ENCODE measurements at places on chromosomes 2 and 18. TPM values are rescaled to one million over a fixed set of nuclear protein-coding genes. Genes with fewer than 3 reads are reported as not detected.

Gene CCDC102B
- polyA plus RNA-seq: 4.4 TPM

Gene CRYBA2
- not detected for polyA plus RNA-seq

Gene LHCGR
- polyA plus RNA-seq: not detected

Gene C2orf78
- polyA plus RNA-seq: not detected

Gene SLC9A4
- not detected for polyA plus RNA-seq

Data from IgD-negative memory B cell (primary cell).